Dorsolateral prefrontal cortex (tissue), 122 donors: ENCODE measurements at places on chromosomes 16 and 17. TPM values are rescaled to one million over a fixed set of nuclear protein-coding genes. Genes with fewer than 3 reads are reported as not detected.

The PDIA2 gene
- total RNA-seq, result 101 TPM

The CD19 gene
- total RNA-seq, result not detected

The YBX2 gene
- 1.4 TPM for total RNA-seq

The SLC38A8 gene
- total RNA-seq, result 5.6 TPM

The RNF157 gene
- total RNA-seq, result 160 TPM

The RAB37 gene
- 12.9 TPM for total RNA-seq
